Activated T-helper 1 cell treated with anti-CD3 and anti-CD28 coated beads, Interleukin-12 subunit alpha, Interleukin-12 subunit beta, Interleukin-2, Interleukin-4 antibody, amounts not matched to agents 30 ng/mL and 10 ng/mL and 1 ng/mL, durations not matched to agents 14 hours and 24 hours and 36 hours (primary cell): ENCODE measurements at places on chromosomes 12 and 14. TPM values are rescaled to one million over a fixed set of nuclear protein-coding genes. Genes with fewer than 3 reads are reported as not detected.
A peak's percentile ranks its signal among the peaks of the same experiment; 100 is the strongest.

Gene TBX5
- not detected in 2 replicates for total RNA-seq

Gene LRRC10
- total RNA-seq = not detected in 2 replicates

Gene VRTN
- not detected in 2 replicates for total RNA-seq

Gene MDM1
- total RNA-seq = 26.8 and 29.9 TPM in 2 replicates

Gene TMBIM4
- total RNA-seq = 58.6 and 61.9 TPM in 2 replicates

Gene SELPLG
- 51.9 and 53.5 TPM in 2 replicates for total RNA-seq

Gene SLC6A15
- not detected in 2 replicates for total RNA-seq

Gene SPX
- 0.49 and 1.0 TPM in 2 replicates for total RNA-seq

Gene TPH2
- total RNA-seq = not detected in 2 replicates

Gene BIN2
- 40.9 and 43.3 TPM in 2 replicates for total RNA-seq

DNA sequence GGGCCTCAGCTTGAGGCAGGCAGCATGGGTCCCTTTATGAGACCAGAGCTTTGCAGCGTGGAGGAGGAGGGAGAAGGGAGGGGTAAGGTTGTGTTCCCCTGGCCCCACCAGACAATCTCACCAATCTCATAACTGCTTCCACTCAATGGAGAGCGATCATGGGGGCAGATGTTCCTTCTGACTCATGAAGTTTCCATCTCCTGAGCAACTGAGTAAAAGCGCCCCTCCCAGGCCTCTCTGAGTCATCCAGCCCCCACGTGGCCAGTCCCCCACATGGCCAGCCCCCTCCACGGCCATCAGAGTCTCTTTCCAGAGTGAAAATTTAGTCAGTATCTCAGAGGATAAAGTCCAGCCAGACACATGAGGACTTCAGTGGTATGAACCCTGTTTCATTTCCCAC lies 39.2 kb upstream of the PLXNC1 start:
- peaks cover 15% of the 10 kb centered on the region for H3K27me3 ChIP-seq
- H3K36me3 ChIP-seq = peaks cover under 1% of the 10 kb centered on the region
- H3K4me3 ChIP-seq = peak overlapping the region; percentile 13

DNA sequence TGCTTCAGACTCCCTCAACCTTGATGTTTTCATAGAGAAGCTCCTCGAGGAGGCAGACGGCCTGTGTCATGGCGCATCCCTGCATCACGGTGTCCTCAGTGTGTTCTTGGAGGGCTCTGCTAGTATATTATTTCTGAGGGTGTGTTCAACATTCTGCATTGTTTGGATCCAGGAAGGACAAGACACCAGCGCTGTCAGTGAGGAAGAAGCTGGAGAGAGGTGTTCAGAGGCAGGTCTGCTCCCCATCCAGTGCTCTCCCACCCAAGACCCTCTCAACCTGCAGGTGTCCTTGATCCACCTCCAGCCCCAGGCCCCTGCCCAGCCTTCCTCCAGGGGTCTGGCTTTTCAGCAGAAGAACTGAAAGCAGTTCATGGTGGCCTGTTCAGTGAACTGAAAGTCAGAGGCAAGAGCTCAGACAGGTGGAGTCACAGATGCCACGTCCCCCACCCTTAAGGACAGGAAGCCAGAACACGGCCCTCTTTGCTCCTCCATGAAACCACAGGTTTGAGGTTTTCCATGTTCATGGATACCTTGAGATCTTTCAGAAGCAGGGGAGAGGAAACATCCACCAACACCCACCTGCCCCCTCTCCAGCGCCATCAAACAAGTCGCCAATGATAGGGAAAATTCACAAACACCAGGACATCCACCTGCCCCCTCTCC lies 37.4 kb downstream of the DIO3 start:
- H3K27ac ChIP-seq = no peak overlapping the region
- H3K4me3 ChIP-seq = no peak overlapping the region
- H3K36me3 ChIP-seq = peaks cover 10% of the 10 kb centered on the region
- DNase-seq = no peak
- peaks cover 41% of the 10 kb centered on the region for H3K4me1 ChIP-seq

GRCh38 chr14:55454264-55455002 lies 14.0 kb upstream of the TBPL2 start:
- H3K27ac ChIP-seq = no peak overlapping the region
- peaks cover 8% of the 10 kb centered on the region for H3K4me1 ChIP-seq
- H3K27me3 ChIP-seq = no peaks in the 10 kb centered on the region
- no peaks in the 10 kb centered on the region for H3K36me3 ChIP-seq

DNA sequence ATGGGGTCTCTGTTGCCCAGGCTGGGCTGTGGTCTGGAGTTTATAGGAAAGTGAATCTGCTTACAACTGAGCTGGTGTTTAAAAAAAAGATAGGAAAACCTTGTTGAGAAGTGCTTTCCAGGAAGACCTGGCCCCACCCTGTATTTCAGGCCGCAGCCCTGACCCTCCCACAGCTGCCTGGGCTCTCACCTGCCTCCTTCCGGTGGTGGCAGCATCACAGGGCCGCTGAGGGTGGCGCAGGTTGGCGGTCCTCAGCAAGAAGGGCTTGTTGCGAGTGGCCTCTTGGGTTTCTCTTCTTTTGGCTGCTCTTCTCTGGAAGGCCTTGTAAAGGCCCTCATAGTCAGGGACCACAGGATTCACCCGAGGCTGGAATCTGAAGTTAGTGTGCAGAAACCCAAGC lies 7.7 kb downstream of the FAM161B start:
- no peak for DNase-seq
- H3K27me3 ChIP-seq = no peaks in the 10 kb centered on the region
- H3K36me3 ChIP-seq = no peaks in the 10 kb centered on the region
- H3K4me1 ChIP-seq = peaks cover 5% of the 10 kb centered on the region

DNA sequence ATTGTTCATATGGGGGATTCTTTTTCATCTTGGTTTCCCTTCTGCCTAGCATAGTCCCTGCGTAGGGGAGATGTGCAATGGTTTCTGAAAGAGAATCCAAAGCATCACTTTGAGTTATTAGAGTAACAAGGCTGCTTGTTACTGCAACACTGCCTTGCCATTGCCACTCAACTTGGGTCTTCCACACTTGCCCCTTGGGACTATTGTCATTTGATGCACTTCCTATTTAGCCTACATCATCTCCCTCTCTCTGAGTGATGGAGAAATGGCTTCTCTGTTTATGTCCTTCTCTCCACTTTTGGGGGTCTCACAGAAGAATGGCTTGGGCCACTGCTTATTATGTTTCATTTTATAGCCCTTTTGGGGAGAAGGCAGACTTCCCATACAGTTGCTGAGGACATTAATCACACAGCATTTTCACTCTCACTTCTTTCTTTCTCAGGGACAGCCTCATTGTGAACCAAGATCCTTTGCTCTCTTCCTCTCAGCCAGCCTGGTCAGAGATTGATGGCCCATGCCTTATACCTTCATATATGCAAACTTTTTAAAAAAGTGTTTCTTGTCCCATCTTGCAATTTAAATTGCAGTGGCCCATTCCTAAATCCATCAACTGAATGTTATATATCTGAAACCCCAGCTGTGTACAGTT lies 50.8 kb upstream of the POC1B start:
- peaks cover 7% of the 10 kb centered on the region for H3K27me3 ChIP-seq
- DNase-seq = no peak
- H3K27ac ChIP-seq = no peak overlapping the region

DNA sequence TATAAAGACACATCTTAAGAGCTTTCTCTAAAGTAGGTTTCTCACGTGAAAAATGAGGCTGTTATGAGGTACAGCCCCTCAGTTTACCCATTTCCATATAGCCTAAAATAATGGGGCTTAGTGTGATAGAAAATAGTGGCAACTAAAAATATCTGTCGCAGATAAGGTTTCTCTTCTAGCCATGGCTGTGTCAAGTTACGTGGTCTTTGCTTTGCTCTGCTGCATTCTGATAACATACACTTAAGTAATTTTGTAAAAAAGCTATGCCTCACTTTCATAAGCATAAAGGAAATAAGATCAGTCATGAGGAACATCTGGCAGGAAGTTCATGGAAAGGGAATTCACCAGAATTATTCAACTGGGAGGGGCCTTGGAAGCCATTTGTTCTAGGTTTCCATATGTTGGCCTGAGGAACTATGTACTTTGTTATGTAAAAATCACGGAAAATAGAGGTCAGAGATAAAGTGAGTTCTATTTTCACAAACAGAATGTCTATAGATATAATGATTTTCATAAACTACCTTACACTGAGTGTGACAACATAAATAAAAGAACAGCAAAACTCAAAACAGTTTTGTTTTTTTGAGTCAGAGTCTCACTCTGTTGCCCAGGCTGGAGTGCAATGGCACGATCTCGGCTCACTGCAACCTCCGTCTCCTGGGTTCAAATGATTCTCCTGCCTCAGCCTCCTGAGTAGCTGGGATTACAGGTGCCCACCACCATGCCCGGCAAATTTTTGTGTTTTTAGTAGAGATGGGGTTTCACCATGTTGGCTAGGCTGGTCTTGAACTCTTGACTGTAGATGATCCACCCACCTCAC lies 195.6 kb upstream of the KRR1 start:
- H3K4me3 ChIP-seq = no peak overlapping the region
- no peaks in the 10 kb centered on the region for H3K4me1 ChIP-seq
- no peak overlapping the region for H3K27ac ChIP-seq
- no peak for DNase-seq
- H3K36me3 ChIP-seq = no peaks in the 10 kb centered on the region

DNA sequence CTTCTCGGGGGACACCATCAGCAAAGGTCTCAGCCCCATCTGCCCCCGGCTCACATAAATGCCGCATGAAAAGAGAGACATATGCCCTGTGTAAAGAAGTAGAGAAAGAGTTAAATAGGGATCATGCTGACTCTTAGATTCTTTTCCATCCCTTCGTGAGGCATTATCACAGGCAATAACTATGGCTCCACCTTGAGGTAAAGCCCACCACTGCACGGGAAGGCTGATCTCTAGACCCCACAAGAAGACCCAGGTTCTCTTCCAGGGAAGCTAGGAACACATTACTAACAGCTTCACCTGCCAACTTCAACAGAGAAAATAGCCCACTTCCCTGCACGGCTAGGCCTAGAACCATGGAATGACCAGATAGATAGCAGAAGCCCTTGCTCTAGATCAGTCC lies 14.1 kb upstream of the NOP2 start:
- H3K4me1 ChIP-seq = peaks cover 5% of the 10 kb centered on the region
- peaks cover 55% of the 10 kb centered on the region for H3K36me3 ChIP-seq
- H3K27me3 ChIP-seq = no peaks in the 10 kb centered on the region
- DNase-seq = no peak

GRCh38 chr12:95385246-95386035 lies 88.5 kb upstream of the METAP2 start:
- H3K4me3 ChIP-seq = no peak overlapping the region
- no peak overlapping the region for H3K27ac ChIP-seq
- H3K4me1 ChIP-seq = no peaks in the 10 kb centered on the region
- H3K27me3 ChIP-seq = peaks cover 8% of the 10 kb centered on the region
- no peak for DNase-seq

DNA sequence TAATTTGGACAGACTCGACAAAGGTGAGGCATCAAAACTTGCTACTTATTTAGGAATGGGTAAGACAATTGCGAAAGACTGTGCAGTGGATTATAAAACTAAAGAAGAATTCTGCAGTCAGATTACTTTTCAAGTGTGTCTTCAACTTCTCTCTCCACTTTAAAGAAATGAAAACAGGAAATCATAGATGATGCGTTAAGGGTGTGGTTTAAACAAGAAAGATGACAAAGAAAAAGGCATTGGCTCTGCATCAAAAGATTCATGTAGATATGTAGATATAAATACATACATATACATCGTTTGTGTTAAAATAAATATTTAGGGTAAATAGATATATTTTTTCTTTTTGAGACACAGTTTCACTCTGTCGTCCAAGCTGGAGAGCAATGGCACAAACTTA lies 74.6 kb upstream of the PARP11 start:
- H3K27ac ChIP-seq = peak overlapping the region; percentile 77
- peaks cover 49% of the 10 kb centered on the region for H3K4me1 ChIP-seq
- peaks cover 15% of the 10 kb centered on the region for H3K36me3 ChIP-seq
- peaks cover 10% of the 10 kb centered on the region for H3K27me3 ChIP-seq

GRCh38 chr14:33271891-33272290 lies 333.2 kb downstream of the NPAS3 start:
- no peak for DNase-seq
- H3K27ac ChIP-seq = no peak overlapping the region
- H3K4me3 ChIP-seq = no peak overlapping the region
- no peaks in the 10 kb centered on the region for H3K36me3 ChIP-seq
- no peaks in the 10 kb centered on the region for H3K4me1 ChIP-seq

DNA sequence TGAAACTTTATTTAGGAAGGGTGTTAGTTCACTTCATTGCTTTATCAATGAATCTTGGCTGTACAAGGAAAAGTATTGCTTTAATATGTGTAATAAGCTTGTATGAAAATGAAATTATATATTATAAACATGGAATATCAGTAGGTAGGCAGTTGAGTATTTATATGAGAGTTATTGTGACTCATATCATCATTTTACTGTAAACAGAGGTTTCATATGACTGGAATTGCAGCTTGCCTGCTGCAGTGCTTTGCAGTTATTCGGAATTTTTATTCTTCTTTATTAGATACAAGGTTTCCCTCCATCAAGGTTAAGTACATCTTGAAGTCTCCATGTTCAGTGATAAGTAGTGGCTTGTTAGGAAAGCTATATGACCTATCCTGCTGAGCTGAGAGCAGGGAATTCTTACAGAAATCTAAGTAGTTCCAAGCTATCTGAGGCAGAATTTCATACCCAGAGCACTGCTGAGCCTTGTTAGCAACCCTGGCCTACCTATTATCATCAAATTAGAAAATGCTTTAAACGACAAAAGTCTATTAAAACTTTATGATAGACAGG lies 111.2 kb downstream of the MGST1 start:
- H3K27ac ChIP-seq = no peak overlapping the region
- H3K4me3 ChIP-seq = no peak overlapping the region
- no peaks in the 10 kb centered on the region for H3K27me3 ChIP-seq
- no peak for DNase-seq
- H3K4me1 ChIP-seq = no peaks in the 10 kb centered on the region

GRCh38 chr14:57863471-57863870 lies 2.4 kb downstream of the SLC35F4 start:
- H3K36me3 ChIP-seq = no peaks in the 10 kb centered on the region
- DNase-seq = no peak
- peaks cover 21% of the 10 kb centered on the region for H3K27me3 ChIP-seq
- no peak overlapping the region for H3K27ac ChIP-seq
- H3K4me3 ChIP-seq = no peak overlapping the region

GRCh38 chr14:58876608-58877007 lies 238.8 kb downstream of the DACT1 start:
- H3K36me3 ChIP-seq = no peaks in the 10 kb centered on the region
- H3K27me3 ChIP-seq = no peaks in the 10 kb centered on the region
- DNase-seq = no peak
- no peak overlapping the region for H3K4me3 ChIP-seq

- no peaks in the 10 kb centered on the region for H3K27me3 ChIP-seq
- no peak overlapping the region for H3K4me3 ChIP-seq
- no peak overlapping the region for H3K27ac ChIP-seq
- no peak for DNase-seq
Observed at GRCh38 chr12:41151793-41152192, 36.3 kb upstream of the PDZRN4 start.

DNA sequence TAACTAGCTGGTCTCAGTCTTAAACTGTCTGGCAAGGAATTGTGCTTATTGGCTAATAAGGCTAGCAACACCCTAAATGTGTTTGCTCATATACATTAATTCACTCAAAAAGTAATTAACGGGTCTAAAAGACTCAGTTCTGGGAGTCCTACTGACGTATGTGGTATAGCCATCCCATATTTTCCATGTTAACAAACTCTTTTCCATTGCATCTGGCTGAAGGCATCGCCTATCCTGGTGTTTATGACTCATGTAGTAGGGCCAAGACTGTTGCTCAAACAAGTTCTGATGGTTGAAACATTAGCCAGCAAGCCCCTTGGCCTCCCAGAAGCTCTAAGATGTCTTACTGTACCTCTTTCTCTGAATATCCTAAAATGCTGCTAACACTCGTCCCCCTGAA lies 98.5 kb downstream of the PHLDA1 start:
- peaks cover 49% of the 10 kb centered on the region for H3K4me1 ChIP-seq
- no peak for DNase-seq
- no peaks in the 10 kb centered on the region for H3K36me3 ChIP-seq
